Occipital lobe (tissue), 3 donors: ENCODE measurements at places on chromosomes 12 and 14. TPM values are rescaled to one million over a fixed set of nuclear protein-coding genes. Genes with fewer than 3 reads are reported as not detected.

The MAP3K9 gene
- 19.3 TPM for total RNA-seq

- no peak for DNase-seq
These were observed 77.7 kb downstream of the NTS start for GRCh38 chr12:85951823-85952222.

DNA sequence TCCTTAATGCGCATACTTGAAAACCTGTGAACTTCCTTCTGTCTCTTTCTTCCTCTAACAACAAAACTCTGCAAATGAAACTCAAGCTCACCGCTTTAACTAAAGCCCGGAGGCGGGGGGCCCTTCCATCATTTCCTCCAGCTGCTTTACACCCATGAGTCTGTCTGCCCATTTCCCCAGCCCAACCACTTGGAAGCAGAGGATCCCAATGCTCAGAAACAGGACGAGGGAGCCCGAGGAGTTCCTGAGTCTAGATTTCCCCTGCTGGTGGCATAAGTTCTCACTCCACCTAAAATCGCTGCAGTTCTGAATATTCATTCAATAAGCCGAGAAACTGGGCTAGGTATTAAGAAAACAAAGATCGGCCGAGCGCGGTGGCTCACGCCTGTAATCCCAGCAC, 30.8 kb downstream of the GPR19 start:
- no peak for DNase-seq

DNA sequence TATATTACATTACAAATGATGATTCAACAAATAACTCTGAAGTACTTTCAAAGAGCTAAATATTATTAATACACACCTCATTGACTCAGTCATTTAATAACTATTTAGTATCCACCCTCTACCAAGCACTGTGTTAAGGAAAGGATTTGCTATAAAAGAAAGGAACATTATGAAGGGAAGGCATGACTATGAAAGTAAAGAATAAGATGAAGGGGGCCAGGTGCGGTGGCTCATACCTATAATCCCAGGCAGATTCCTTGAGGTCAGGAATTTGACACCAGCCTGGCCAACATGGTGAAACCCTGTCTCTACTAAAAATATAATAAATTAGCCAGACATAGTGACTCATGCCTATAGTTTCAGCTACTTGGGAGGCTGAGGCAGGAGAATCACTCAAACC, 107.9 kb downstream of the PLCZ1 start:
- DNase-seq, result no peak

The CACNA2D4 gene
- not detected for total RNA-seq

DNA sequence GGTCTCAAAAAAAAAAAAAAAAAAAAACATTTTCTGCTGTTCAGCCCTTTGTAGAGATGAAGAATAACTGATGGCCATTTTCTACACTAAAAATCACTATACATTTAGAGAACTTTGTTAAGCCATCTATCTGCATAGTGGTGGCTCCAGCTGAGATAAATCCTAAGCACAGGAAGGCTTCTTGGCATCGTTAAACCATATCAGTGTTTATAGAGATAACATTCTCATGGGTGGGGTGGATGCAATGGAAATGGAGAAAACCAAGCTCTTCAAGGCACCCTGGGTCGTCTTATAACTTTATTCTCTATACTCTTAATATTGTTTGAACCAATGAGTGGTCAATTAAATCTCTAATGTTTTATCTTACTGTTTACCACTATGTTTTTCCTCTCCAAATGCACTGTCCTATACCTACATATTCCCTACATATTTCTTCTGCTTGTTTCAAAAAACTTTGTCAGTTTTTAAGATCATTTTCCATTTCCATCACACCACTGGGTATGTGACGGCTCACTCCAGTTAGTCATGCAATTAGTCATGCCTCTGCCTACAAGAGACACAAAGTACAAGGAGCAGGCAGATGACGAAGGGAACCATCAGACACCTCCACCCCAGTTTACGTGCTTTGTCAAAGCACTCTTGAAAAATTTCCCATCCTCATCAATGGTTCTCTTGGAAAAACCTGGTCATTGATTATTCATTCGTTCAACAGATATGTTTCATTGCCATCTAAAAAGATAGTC, 119.3 kb upstream of the OVCH1 start:
- DNase-seq, result peak; percentile 17

DNA sequence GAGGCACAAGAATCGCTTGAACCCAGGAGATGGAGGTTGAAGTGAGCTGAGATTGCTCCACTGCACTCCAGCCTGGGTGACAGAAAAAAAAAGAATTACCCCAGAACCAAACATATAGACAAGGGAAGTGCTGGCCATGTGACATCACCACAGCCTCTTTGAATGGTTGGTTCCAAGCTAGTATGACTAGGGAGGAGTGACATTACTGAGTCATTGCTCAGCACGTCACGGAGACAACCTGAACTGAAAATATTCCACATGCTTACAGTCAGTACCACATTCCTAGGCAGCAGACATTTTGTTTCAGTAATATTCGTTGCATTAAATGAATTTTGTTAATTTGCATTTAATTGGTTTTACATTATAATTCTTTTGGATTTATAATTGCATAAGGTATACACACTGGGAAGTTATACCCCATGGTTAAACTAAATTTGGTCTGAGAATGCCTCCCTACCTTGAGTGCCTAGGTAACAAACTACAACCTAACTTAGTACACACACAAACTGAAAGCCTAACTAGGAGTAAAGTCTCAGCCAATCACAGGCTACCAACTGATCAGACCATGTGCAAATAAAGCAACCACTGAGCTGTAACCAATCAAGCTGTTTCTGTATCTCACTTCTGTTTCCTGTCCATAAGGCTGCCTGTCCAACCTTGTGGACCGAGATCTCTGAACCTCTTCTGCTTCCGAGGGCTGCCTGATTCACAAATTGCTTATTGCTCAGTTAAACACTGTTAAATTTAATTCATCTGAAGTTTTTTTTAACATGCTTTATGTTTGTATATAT, 164.4 kb downstream of the CAND1 start:
- DNase-seq, result no peak

GRCh38 chr14:37417833-37418232, 177.2 kb downstream of the FOXA1 start:
- no peak for DNase-seq

The INSM2 gene
- total RNA-seq, result 0.47 TPM

The GRIP1 gene
- 104 TPM for total RNA-seq

The SSPN gene
- 3.7 TPM for total RNA-seq

The CD69 gene
- total RNA-seq, result 0.62 TPM

DNA sequence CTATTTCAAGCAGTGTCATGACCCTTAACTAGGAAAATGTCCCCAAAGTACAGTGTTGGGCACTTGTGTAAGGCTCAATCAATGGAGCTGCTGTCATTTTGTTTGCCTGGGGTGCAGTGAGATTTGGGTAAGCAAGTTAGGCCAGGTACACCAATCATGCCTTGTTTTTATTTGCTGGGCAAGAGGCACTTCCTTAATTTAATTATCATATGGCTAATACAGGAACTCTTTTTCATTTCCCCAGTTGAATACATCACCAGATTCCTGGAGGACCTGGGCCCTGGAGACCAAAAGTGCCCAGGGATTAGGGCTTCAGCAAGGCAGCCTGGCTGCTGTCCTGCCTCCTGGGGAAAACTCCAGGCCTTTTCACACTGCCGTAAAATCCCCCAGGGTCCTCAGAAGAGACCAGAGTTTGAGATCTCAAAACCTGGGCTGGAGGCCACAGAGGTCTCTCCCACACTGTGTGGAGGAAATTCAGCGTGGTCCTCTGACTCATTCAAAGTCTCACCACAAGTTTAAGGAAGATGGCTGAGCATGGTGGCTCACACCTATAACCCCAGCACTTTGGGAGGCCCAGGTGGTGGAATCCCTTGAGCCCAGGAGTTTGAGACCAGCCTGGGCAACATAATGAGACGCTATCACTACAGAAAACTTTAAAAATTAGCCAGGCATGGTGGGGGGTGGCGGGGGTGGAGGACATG, 28.4 kb upstream of the FOXN3 start:
- DNase-seq, result no peak

DNA sequence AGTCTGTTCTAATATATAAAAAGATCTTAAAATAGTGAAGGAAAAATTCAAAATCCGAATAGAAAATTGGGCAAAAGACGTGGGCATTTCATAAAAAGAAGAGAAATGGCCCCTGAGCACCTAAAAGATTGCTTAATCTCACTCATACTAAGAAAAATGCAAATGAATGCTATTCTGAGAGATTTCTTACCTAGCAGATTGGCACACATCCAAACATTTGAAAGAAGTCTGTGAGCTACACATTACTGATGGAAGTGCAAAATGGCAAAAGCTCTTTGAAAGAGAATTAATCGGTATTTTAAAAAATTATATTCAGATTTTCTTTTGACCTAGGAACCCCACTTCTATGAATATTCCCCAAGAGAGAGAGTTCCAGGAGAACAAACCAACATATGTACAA, 280.4 kb upstream of the GARIN6 start:
- no peak for DNase-seq

DNA sequence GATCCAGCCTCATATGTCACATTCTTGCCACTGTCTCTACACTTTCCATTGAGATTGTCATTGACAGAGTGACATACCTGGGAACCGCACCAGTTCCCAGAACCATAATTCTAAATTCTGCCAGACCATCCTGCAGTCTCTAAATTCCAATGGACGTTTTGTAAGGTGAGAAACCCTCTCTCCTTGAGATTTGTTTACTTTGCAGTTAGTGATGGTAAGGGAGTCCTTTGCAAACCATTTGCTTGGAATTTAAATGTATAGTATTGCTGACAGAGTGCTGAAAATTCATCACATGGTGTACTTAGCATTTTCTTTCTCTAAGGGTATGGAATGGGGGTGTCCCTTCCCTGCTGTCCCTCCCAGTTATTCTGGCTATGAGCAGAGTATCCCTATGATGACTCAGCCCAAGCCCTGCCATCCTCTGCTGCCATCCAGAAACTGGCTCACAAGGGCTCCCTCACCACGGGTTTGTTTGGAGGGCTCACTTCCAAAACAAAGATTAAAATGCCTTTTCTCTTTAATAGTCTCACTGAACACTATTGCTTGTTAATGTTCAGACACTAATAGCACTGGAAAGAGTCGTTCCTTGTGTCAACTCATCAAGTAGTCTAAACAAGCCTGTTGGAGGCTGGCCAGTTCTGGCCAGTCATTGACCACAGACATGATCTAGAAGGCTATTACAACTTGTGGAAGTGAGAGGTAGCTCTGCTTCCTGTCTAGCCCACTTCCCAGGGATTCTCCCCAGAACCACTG, 129.0 kb upstream of the HMGA2 start:
- no peak for DNase-seq

DNA sequence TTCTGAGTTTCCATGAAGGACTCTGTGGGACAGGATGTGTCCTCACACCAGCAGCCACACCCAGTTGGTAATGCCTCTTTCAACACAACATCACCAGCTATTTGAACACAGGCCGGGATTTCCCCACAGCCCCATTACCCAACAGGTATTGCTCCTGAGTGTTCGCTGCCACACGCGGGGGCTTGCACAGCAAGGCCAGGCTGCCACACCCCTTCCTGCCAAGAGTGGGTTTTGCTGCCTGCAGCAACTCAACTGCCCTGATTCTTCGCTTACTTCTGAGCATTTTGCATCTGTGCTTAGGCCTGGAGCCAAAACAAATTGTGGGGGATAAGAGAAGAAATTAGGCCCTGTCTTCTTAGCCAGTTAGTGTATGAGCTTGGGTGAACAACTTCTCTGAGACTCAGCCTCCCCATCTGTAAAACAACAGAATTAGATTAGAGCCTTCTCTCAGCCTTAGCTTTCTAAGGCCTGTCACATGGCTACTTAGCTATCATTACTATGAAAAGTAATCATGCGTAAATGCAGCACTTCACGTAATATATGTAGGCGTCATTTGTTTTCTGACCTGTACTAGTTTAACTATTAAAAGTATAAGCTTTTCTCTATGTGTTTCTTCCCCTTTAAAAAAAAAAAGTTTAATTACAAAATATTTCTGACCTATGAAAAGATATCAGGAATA, 20.0 kb downstream of the CKAP4 start:
- no peak for DNase-seq

The IL25 gene
- total RNA-seq, result not detected

The NRL gene
- total RNA-seq, result 0.94 TPM

DNA sequence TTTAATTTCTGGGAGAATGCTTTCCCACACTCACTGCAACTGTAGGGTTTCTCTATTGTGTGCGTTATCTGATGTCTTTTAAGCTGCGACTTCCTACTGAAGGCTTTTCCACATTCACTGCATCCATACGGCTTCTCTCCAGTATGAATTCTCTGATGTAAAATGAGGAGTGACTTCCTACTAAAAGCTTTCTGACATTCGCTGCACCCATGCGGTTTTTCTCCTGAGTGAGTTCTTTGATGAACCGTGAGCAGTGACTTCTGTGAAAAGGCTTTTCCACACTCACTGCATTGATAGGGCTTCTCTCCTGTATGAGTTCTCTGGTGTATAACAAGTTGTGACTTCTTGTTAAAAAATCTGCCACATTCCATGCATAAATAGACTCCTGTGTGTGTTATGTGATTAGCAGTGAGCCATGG, 29.7 kb downstream of the ZNF605 start:
- no peak for DNase-seq

DNA sequence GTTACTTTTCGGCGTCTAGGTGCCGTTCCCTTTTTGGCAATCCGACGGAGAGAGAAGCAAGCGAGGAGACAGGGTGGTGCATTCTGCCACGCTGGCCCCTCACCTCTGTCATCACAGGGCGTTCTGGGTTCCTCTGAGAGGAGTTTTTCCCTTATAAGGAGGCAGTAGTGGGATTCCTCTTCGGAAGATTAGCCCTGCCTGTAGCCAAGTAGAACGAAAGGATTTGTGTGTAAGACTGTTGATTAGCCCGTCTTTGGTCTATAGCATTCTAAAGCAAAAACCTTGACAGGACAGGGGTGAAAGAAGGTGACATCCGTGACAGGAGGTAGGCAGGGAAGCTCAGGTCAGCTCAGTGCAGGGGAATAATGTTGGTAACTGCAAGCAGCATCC, 9.1 kb upstream of the NEMF start:
- peak; percentile 54 for DNase-seq

The SMCO2 gene
- total RNA-seq, result 0.78 TPM

The SRRM4 gene
- total RNA-seq, result 6.4 TPM

GRCh38 chr12:22409377-22410164, 75.1 kb upstream of the ST8SIA1 start:
- no peak for DNase-seq

GRCh38 chr12:93323625-93324329, 53.9 kb upstream of the NUDT4 start:
- DNase-seq, result no peak

The SLC25A21 gene
- 0.78 TPM for total RNA-seq

GRCh38 chr14:52640137-52640536, 55.2 kb downstream of the ERO1A start:
- DNase-seq, result no peak

The KLRK1 gene
- total RNA-seq, result not detected

DNA sequence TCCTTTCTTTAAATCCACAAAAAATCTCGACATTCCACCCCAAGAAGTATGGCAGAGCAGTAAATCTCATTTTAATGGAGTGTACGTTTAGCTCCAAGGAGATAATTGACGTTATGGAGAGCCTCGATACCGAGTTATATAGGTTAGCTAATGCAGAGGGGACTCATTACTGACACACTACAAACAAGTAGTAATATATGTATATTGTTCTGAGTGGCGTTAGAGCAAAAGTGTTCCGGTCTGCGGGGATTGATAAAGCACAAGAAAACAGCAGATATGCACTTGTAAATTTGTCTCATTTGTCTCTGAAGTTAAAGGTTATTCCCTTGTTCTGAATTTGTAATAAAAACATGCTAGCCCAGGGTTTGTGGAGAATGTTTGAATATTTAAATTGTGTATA, 84.1 kb downstream of the BCL11B start:
- no peak for DNase-seq

The TSPAN11 gene
- total RNA-seq, result 4.8 TPM

GRCh38 chr14:105043641-105044040, 21.6 kb downstream of the GPR132 start:
- DNase-seq, result no peak

The IFT43 gene
- total RNA-seq, result 28.2 TPM
